ENCODE measurements at places on chromosomes 11 and 22.

- DNase-seq: no peak
These were observed 52.6 kb upstream of the ELF5 start for GRCh38 chr11:34566208-34566551.

- DNase-seq: no peak
These were observed 5.1 kb upstream of the PPP6R3 start for GRCh38 chr11:68455485-68455884.

GRCh38 chr22:30297276-30297990 lies 8.1 kb upstream of the CASTOR1 start:
- DNase-seq: no peak

- DNase-seq: peak; percentile 53
These were observed 1.6 kb downstream of the MCAM start for GRCh38 chr11:119315131-119316015.

DNA sequence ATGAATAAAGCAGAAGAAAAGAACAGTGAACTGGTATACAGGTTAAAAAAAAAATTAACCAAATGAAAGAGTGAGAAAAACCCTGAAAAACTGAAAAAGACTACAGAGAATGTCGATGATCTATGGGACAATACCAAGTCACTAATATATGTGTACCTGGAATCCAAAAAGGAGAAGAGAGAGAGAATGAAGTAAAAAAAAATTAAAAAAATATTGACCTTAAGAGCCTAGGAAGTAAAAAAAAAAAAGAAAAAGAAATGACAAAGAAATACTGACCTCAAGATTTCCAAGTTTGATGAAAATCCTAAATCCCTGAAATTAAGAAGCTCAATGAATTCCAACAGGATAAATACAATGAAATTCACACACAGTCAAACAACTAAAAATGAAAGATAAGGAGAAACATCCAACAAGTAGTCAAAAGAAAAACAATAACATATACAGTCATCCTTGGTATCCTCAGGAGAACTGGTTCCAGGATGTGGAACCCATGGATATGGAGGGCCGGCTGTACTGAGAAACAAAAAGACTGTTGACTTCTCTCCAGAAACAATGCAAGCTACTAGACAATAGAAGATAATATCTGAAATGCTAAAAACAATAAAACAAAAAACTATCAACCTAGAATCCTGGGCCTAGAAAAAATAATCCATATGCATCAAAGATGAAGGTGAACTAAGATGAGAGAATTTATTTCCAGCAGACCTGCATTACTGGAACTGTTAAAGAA lies 33.5 kb upstream of the SERPIND1 start:
- DNase-seq: no peak

DNA sequence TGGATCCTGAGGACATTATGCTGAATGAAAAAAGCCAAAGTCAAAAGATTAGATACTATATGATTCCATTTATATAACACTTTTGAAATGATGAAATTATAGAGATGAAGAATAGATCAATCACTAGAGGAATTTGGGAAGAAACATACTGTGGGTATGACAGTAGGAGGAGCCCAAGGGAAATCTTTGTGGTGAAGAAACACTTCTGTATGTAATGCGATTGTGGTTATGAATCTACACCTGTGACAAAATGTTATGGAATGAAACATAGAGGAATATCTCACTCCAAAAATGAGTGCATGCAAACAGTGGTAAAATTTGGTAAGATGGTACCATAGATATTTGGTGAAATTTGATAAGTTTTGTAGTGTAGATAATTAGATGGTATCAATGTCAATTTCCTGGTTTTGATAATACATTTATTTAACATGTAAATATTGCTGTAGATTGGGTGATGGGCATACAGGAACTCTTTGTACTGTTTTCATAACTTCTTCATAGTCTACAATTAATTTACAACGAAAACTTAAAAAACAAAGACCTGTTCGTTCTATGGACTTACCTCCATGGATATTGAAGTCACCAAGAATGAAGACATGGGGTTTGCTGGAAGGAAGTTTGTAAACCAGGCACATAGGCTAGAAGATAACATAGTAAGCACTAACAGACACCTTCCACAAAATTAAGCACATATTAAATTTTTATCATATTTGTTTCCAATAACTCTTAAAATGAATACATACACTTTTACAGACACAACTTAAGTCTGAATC lies 11.5 kb downstream of the MRGPRX1 start:
- DNase-seq: no peak

GRCh38 chr22:25899566-25899965 lies 157.6 kb downstream of the MYO18B start:
- DNase-seq: no peak
